ENCODE measurements at places on chromosomes 7 and 10. TPM values are rescaled to one million over a fixed set of nuclear protein-coding genes. Genes with fewer than 3 reads are reported as not detected.

The IFIT1B gene
- polyA plus RNA-seq = 0.31 TPM

The PHKG1 gene
- 0.44 TPM for polyA plus RNA-seq

The CBX3 gene
- 266 TPM for polyA plus RNA-seq

The PODXL gene
- polyA plus RNA-seq = 28.1 TPM

The GATA3 gene
- polyA plus RNA-seq = 11.4 TPM

The ABCF2 gene
- 32.9 TPM for polyA plus RNA-seq

The SPDYE16 gene
- polyA plus RNA-seq = 0.87 TPM

The HOXA11 gene
- not detected for polyA plus RNA-seq

The CXCL12 gene
- 30.6 TPM for polyA plus RNA-seq

The SDK1 gene
- polyA plus RNA-seq = 6.9 TPM

The SNCG gene
- 12.9 TPM for polyA plus RNA-seq

The GOLGA7B gene
- polyA plus RNA-seq = 0.19 TPM

The CC2D2B gene
- polyA plus RNA-seq = 0.35 TPM

The ARHGAP22 gene
- 1.6 TPM for polyA plus RNA-seq

The ANKRD1 gene
- polyA plus RNA-seq = 12.6 TPM

The IGFBP3 gene
- polyA plus RNA-seq = 10.9 TPM

The ANKRD22 gene
- polyA plus RNA-seq = not detected

The CADPS2 gene
- polyA plus RNA-seq = 12.2 TPM

The NEUROD6 gene
- polyA plus RNA-seq = not detected

The GPRIN2 gene
- 3.3 TPM for polyA plus RNA-seq

The HOXA9 gene
- not detected for polyA plus RNA-seq

The TFPI2 gene
- polyA plus RNA-seq = 12.6 TPM

The SLC39A12 gene
- polyA plus RNA-seq = 0.29 TPM

The SNX10 gene
- polyA plus RNA-seq = 9.3 TPM

The A1CF gene
- 0.07 TPM for polyA plus RNA-seq

The ZNRF2 gene
- polyA plus RNA-seq = 18.6 TPM

The PILRA gene
- 2.3 TPM for polyA plus RNA-seq

The CCT6A gene
- 167 TPM for polyA plus RNA-seq

Data from cardiac muscle cell (in vitro differentiated cells and primary cell).